ENCODE measurements at places on chromosomes 12 and 14.

DNA sequence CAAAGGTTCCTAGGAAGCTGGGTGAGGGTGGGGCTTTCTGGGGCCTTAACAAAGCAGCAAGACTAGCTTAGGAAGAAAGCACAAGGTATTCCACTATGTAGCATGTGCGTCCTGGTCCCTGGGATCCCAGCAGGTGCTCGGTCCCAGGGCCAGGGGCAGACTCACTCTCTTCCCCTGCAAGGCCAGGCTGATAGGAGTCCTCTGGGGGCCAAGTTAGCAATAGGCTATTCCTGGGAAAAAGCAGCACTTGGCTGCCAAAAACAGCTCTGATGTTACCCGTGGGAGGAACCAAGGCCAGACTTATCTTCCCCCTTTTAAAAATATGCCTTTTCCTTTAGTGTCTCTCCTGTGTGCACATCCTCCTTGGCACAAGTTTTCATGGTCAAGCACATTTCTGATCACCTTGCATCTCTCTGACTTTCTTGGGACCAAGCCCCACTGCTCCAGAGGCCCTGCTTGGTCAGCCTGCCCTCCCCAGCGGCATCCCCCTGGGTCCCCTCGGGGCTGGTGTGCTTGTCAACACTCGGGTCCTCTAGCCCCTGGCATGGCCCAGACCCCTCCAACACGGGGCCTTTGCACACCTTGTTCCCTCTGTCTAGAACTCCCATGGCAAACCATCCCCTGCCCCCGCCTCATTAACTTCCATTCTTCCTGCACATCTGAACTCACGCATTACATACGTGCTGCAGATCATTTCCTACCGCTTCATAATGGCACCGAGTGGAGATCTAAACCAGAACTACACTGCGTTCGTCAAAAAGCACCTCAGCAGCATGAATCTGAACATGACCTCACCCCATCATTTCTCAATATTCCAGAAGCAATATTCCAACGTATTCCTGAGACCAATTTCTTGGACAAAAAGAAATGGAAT, 21.9 kb downstream of the CCDC92 start:
- no peak for DNase-seq

DNA sequence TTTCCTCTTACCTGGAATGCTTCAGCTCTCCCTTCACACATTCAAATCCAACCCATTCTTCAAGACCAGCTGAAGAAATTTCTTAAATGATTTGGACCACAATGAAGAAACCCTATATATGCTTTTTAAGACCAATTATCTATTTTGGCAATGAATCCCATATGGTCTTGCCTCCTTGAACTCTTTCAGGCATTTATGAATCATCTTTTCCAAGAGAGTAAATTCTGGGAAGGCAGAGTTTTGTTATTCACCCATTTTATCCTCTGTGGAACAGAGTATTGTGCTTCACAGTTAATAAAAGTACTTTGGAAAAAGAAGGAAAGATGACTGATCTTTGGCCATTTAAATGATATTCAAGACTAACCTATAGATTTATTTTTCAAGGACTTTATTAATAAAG, 14.0 kb downstream of the GIT2 start:
- no peak for DNase-seq

DNA sequence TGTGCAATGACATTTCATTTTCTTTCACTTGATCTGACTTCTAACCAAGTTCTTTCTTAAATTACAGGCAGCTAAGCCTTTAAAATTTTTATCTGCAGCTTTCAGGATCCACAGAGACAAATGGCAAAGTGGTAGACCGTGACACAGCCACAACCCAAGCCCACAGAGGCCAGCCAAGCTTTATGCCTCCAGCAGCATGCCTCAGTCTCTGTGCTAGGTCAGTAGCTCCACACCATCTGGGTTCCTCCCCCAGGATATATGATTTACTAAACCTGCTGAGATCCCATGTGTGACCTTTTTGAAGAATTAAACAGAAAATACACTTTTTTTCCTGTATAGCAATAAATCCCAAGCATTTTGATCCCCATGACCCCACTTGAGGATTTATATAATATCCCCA, 290.4 kb upstream of the CAND1 start:
- no peak for DNase-seq

DNA sequence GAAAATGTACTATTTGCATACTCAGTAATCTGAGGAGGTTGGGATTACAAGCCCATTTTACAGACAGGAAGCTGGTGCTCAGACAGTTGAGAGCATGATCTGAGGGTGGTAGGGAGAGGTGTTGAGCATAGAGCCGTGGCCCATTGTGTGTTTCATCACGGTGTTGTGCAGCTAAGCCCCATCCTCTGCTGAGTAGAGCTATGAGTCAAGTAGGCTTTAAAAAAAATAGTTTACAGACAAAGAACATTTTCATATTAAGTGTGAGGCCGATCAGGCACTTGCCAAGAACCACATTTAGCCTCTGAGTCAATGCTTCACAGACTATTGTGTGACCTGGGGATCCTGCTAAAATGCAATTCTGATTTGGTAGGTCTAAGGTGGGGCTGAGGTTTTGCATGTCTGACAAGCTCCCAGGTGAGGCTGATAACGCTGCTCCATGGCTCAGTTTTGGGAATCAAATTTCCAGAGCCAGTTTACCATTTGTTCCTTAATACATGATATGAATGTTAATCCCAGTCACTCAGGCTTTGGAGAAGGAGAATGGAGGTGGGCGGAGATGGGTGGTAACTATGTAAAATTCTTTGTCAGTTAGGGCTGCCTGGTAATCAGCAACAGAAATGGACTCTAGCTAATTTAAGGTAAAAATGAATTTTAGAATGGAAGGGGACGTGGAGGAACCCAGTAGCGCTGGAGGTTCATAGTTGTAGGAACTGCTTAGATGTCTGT, 22.2 kb downstream of the ZNF664 start:
- no peak for DNase-seq

DNA sequence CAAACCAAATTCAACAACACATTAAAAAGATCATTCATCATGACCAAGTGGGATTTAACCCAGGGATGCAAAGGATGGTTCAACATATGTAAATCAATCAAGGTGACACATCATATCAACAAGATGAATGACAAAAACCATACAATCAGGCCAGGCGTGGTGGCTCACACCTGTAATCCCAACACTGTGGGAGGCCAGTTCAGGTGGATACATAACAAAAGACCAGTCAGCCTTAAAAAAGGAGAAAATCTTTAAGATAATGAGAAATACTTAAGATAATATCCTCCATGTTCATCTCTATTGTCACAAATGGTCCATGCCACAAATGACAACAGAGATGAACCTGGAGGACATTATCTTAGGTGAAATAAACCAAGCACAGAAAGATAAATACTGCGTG, 12.4 kb downstream of the L2HGDH start:
- DNase-seq = no peak

DNA sequence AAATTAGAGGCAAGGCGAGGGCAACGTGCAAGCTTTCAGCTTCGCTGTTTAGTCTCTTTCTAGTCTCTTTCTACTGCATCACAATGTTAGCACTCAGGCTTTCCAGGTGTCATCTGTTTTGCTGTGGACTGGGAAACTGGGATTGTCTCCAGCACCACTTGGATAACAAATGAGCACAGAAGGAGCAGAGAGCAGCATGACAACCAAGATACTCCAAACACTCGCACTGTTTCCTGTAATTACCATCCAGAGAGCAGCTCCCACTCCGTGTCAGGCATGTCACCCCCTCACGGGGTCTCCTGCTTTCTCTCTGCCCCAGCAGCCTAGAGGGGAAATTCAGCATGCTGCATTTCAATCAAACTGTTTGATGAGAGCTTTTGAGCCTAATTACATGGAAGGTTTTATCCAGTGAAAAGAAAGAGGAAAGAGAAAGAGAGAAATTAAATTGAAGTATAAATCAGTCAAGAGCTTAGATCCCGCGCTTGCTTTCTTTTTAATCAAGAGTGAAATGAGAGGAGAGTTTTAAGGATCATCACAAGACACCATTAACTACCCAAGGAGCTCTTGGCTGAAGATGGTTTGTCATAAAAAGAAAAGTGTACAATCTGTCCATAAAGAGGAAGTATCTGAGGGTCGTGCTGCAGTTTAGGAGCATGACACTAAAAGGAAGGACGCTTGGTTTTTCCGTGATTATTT, 917.7 kb downstream of the DIO2 start:
- no peak for DNase-seq

- DNase-seq = no peak
Observed at GRCh38 chr14:98293576-98293975, 978.4 kb downstream of the BCL11B start.

- no peak for DNase-seq
Observed at GRCh38 chr12:8077207-8077606, 4.9 kb upstream of the NECAP1 start.

DNA sequence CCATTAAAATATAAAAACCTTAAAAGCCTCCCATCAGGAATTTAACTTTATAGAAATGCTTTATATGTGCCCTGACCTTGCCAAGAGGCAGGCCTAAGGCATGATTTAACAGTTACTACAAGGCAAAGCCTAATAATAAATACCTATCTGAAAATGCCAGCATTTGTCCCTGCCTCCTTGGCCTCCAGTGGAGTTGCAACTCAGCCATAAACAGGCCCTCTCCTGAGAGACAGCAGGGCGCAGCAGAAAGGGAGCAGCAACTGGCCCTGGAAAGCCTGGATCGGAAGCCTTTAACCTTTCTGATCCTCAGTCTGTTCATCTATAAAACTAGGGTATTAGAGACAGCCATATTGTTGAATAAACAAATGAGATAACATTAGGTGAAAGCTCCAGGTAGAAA, 324.4 kb downstream of the PAWR start:
- no peak for DNase-seq

GRCh38 chr12:2101771-2102170, 49.0 kb downstream of the CACNA1C start:
- DNase-seq = no peak

DNA sequence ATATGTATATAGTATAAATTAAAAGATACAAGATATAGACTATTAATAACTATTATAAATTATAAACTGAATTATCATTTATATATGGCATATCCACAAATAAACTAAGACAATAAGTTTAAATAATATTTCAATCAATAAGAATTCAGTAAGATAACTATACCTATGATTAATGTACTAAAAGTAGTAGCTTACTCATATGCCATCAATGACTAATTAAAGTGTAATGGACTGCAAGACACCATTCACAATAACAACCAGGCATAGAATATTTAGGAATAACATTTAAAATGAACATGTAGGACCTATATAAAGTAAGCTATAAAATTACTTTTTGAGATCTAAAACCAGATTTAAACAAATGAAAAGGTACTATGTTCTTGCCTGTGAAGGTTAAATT, 18.8 kb downstream of the KCNC2 start:
- no peak for DNase-seq

GRCh38 chr14:81589381-81590065, 55.9 kb upstream of the SEL1L start:
- no peak for DNase-seq

DNA sequence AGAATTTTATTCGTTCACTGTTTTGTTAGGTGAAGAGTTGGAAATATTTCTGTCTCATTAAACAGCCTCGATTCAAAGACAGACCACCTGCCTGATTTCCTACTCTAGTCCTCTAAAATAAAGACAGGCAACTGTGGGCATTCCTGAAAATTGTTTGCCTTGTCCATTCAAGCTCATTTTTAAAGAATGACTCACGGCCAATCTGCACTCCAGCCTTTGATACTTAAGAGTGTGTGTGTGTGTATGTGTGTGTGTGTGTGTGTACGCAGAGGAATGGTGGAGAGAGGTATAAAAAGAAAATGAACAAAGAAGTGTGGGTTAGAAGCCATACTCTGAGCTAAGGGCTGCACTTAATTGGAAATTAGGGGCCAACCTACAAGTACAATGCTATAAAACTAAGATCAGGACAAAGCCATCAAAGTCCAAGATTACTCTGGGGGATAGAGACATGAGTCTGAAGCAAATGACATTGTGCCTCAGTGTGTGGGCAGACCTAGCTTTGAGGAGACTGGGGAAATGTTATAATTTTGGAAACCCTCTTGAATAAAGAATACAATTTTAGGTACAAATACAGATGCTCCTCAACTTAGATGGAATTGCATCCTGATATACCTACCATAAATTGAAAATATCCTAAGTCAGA, 45.6 kb upstream of the SOCS2 start:
- DNase-seq = no peak

GRCh38 chr12:114779186-114779585, 95.2 kb upstream of the TBX3 start:
- DNase-seq = no peak

DNA sequence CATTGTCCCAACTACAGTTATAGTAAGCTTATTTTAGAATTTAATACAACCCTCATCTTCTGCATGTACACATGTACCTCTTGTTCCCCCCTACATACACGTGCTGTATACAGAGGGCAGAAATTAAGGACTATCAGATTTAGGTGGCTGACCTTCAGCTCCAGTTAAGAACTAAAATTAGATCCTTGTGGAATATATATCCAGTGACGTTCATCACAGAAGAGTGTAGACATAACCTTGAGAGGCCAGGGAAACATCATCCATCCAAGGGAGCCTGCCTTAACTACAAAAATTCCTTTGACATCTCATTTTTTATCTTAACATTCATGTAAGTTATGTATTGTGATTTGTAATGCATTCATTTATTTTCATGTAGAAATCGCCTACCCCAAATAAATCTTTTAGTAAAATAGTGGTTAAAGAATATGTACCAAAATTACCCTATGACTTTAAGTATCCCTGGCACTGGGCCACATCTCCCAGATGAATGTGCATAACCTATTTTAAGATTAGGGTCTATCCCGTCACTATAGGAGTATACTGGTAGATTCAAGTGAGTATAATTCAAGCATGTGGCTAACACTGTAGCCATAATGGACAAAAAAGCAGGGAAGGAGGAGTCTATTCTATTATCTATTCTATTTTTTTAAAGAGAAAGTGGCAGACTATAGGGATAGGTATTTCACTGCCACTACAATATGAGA, 27.5 kb downstream of the RIC8B start:
- no peak for DNase-seq

DNA sequence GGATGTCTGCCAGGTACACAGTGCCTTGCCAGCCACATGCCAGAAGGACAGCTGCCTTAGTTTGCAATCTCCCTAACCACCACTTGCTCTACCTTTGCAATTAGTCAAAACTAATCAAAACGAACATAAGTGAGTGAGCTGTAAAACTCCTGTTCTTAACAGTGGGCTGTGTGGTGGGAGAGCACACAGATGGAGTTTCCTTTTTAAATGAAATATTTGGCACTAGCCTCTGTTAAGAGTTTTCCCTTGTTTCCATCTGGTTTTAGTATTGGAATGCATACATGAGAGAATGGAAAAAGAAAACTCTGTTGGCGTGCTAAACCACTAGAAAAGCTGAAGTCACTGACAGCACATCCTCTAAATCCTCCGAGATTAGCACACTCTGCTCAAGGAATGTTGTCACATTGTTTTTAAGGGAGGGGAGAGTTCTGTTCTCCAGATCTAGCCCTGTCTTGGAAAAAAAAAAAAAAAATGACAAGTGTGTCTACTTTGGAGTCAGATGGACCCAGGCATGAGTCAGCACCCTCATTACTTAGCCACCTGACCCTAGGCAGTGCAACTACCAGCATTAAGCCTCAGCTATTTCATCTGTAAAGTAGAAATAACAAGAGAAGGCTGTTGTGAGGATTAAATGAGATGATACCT, 83.9 kb downstream of the STXBP6 start:
- DNase-seq = no peak

Data from stimulated activated CD4-positive, alpha-beta T cell treated with anti-CD3 and anti-CD28 coated beads, Interleukin-15, amount 100 ng/mL, for 48 hours (primary cell).